ENCODE measurements at places on chromosomes 12 and 14.

DNA sequence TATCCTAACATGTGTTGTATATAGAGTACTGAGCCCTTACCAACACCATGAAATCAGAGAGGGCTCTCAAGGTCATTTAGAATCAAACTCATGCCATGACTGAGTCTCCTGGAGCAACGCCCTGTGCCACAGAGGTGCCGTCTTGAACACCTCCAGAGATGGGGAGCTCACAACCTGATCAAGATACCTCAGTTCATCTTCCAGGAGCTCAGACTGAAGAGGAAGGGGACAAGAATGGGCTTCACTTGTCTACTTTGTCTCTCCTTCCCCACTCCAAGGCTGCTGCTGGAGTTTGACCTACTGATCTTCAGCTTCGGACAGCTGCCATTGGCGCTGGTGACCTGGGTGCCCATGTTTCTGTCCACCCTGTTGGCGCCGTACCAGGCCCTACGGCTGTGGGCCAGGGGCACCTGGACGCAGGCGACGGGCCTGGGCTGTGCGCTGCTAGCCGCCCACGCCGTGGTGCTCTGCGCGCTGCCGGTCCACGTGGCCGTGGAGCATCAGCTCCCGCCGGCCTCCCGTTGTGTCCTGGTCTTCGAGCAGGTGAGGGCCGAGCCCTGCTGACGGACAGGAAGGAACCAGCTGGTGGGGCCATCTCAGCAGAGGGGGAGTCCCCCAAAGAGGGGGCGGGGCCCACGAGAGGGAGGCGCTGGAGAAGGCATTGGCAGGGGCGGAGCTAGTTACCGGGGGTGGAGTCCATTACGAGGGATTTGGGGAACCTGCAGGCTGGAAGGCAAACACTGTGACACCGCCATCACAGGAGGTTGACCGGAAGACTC lies 12.0 kb downstream of the SOAT2 start:
- H3K36me3 ChIP-seq, result no peaks in the 10 kb centered on the region
- H3K4me1 ChIP-seq, result no peaks in the 10 kb centered on the region
- H3K27ac ChIP-seq, result no peak overlapping the region
- H3K27me3 ChIP-seq, result no peaks in the 10 kb centered on the region
- DNase-seq, result no peak
- no peak overlapping the region for H3K4me3 ChIP-seq

DNA sequence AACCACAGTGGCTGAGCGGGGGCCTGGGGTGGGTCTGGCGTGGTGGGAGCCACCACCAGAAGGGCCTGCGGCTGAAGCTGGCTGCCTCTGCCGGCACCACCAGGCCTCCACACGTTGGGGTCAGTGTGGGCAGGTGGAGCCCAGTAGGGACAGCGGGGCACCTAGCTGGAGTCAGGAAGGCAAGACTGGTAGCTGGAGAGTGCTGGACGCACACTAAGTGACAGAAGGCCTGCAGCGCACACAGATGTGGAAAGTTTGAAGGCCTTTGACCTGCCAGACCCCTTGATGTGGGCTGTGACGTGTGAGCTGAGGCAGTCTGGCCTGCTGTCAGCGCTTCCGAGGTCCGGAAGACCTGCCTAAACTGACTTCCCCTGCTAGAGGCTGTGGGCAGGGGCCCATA lies 26.3 kb downstream of the RIN3 start:
- H3K27ac ChIP-seq, result no peak overlapping the region
- DNase-seq, result no peak
- H3K4me3 ChIP-seq, result no peak overlapping the region
- peaks cover 18% of the 10 kb centered on the region for H3K4me1 ChIP-seq

GRCh38 chr14:89025561-89026236 lies 201.2 kb downstream of the TTC8 start:
- no peak for DNase-seq
- H3K27me3 ChIP-seq, result peaks cover 75% of the 10 kb centered on the region
- no peaks in the 10 kb centered on the region for H3K36me3 ChIP-seq
- H3K4me3 ChIP-seq, result no peak overlapping the region

- no peak overlapping the region for H3K4me3 ChIP-seq
- no peaks in the 10 kb centered on the region for H3K4me1 ChIP-seq
- no peak overlapping the region for H3K27ac ChIP-seq
- no peaks in the 10 kb centered on the region for H3K36me3 ChIP-seq
- H3K27me3 ChIP-seq, result no peaks in the 10 kb centered on the region
- no peak for DNase-seq
Observed at GRCh38 chr14:29553427-29553826, 374.2 kb downstream of the PRKD1 start.

DNA sequence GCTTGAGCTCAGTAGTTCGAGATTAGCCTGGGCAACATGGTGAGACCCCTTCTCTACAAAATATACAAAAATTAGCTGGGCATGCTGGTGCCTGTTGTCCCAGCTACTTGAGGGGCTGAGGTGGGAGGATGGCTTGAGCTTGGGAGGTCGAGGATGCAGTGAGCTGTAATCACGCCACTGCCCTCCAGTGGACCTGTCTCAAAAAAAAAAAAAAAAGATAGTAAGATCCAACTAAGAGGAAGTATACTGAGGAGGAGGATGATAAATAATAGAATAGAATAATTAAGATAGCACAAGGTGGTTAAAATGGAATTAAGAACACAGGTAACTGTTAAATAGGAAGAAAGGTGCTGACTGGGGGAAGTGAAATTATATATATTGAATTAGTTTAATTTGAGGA lies 37.0 kb upstream of the BAZ1A start:
- DNase-seq, result no peak
- no peaks in the 10 kb centered on the region for H3K27me3 ChIP-seq
- H3K36me3 ChIP-seq, result no peaks in the 10 kb centered on the region
- no peak overlapping the region for H3K4me3 ChIP-seq

GRCh38 chr12:64998371-64999147 lies 122.5 kb downstream of the WIF1 start:
- peaks cover 2% of the 10 kb centered on the region for H3K27me3 ChIP-seq
- no peak overlapping the region for H3K4me3 ChIP-seq
- no peak overlapping the region for H3K27ac ChIP-seq
- DNase-seq, result no peak
- no peaks in the 10 kb centered on the region for H3K4me1 ChIP-seq

DNA sequence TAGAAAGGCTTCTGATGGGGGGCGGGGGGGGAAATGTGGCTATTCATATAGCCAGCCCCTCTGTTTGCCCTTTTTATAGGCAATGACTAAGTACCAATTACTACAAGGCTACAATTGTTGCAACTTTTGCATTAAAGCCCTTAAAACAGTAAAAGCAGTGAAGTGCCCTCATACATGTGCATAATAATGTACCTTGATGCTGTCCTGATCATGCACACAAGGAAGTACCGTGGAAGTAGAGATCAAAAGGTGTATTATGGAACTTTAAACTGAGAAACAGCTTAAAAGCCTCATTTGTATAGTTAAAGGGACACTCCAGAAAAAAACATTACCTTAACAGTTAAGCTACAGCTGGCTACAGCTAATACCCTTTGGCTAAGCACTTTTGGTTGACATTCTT lies 111.8 kb downstream of the PLEKHG7 start:
- no peak overlapping the region for H3K27ac ChIP-seq
- H3K4me3 ChIP-seq, result no peak overlapping the region
- no peaks in the 10 kb centered on the region for H3K4me1 ChIP-seq
- DNase-seq, result no peak
- no peaks in the 10 kb centered on the region for H3K27me3 ChIP-seq

DNA sequence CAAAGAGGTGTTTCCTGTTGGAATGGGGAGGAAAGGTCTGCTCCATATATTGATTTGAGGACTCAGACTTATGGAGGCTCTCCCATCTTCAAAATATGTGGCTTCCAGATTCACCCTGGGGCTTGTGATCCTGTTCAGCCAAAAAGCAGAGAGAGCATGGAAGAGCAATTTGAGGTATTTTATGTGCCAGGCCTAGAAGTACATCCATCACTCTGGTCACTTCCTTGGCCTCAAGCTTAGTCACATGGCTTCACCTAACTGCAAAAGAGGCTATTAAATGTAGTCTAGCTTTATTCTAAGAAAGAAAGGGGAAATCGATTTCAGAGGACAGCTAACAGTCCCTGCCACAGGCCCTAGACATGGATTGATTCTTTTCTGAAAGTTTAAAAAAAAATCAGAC lies 86.2 kb downstream of the C12orf50 start:
- no peak overlapping the region for H3K27ac ChIP-seq
- H3K36me3 ChIP-seq, result no peaks in the 10 kb centered on the region
- H3K4me1 ChIP-seq, result no peaks in the 10 kb centered on the region
- no peak for DNase-seq

DNA sequence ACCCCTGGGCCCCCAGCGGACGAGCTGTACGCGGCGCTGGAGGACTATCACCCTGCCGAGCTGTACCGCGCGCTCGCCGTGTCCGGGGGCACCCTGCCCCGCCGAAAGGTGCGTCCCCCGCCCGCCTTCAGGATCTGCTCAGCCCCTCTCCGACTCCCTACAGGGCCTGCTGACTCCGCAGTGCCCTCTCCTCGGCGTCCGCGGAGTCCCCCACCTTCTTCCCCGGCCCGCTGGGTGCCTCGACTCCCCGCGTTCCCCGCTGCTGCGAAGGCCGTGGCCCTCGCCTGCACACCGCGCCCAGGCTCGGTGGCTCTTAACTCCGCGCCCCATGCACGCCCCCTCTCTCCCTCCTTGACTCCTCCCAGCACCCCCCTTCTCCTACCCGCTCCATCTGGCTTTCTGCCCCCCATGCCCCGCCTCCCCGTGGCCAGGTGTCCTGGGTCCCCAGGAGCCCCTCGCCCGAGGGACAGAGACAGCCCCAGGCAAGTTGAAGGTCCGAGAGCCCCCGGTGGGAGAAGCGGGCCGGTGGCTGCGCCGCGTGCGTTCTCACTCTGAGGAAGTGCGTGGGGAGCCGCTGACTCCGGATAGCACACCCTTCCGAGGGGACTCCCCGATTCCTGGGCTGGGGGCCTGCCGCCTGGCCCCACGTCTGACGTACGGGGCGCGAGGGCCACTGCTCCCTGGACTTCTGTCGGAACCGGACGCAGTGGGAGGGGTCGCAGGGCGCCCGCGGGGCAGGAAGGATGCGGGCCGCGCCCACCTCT lies 594 bp downstream of the TAMALIN start:
- peak; percentile 13 for DNase-seq
- peaks cover 10% of the 10 kb centered on the region for H3K4me1 ChIP-seq
- H3K27me3 ChIP-seq, result peaks cover 47% of the 10 kb centered on the region
- H3K27ac ChIP-seq, result peak overlapping the region; percentile 26
- H3K4me3 ChIP-seq, result peak overlapping the region; percentile 72
- H3K36me3 ChIP-seq, result no peaks in the 10 kb centered on the region

GRCh38 chr12:21558100-21558679 lies 32.1 kb downstream of the SPX start:
- DNase-seq, result no peak
- no peaks in the 10 kb centered on the region for H3K27me3 ChIP-seq
- no peaks in the 10 kb centered on the region for H3K36me3 ChIP-seq
- no peak overlapping the region for H3K4me3 ChIP-seq
- no peak overlapping the region for H3K27ac ChIP-seq

DNA sequence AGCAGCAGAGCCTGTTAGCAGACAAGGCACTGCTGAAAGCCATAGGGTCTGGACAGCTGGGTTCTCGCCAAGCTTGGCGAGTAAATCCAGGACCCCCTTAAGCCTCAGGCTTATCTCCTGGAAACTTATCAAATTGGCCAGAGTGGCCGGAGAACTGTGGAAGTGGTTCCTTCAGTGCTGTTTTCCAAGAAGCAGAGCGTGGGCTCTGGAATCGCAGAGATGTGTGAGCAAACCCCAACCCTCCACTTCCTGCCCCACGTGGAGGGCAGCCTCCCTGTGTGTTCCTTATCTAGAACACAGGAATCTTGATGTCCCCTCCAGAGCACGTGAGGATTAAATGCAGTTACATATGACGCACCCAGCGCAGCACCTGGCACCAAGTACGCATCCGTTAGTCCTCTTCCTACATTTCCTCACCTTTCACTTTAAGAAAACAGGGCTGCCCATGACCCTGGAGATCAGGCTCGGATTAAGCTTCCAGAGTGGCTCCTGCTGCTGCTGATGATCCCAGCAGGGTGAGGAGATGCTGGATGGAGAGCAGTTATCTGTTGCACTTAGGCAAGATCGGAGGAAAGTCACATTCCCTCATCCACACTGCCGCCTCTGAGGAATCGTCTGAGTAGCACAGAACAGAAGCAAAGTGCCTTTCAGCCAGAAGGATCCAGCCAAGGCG lies 35.0 kb downstream of the MMAB start:
- no peaks in the 10 kb centered on the region for H3K4me1 ChIP-seq
- no peaks in the 10 kb centered on the region for H3K36me3 ChIP-seq
- no peak for DNase-seq
- no peak overlapping the region for H3K27ac ChIP-seq
